ENCODE measurements at places on chromosomes 5 and 9.

- DNase-seq = peak; percentile 11
Measured at GRCh38 chr9:94802793-94803192, 76.3 kb downstream of the AOPEP start.

GRCh38 chr5:138936-139335 lies 47.0 kb downstream of the PLEKHG4B start:
- no peak for DNase-seq

DNA sequence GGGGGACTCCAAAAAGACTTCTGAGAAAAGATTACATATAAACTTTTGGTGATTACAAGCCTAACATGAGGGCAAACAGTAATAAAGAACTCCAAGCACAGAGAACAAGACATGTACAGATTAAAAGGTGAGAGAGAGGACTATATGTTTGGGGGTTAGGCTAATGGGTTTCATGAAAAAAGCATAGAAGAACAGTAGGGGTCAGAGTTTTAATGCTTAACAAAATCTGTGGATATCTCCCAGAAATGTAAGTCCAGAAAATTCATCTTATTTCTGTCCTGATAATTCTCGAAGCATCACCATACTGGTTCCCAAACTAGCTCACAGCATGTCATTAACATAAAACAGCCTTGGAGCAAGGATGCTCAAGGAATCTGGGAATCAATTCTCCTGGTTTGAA lies 137.2 kb downstream of the ARRDC3 start:
- no peak for DNase-seq

- no peak for DNase-seq
Measured at GRCh38 chr5:160188141-160189015, 40.9 kb upstream of the FABP6 start.

DNA sequence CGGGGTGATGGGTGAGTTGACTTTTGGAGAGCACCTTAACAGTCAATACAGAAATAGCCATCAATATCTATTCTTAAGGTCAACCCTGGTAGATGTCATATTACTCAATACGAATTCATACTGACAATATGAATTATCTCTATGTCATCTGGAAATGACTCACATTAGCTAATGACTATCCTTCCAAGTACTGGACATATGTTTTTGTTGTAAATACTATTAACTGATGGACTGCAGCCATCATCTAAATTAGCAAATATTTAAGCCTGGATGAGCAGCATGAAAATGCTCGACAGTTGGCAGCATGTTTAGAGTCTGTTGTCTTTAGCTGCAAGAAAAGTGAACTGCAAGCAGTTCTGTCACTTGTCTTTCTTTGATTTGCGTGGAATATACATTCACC lies 19.6 kb upstream of the ISOC1 start:
- DNase-seq = no peak

DNA sequence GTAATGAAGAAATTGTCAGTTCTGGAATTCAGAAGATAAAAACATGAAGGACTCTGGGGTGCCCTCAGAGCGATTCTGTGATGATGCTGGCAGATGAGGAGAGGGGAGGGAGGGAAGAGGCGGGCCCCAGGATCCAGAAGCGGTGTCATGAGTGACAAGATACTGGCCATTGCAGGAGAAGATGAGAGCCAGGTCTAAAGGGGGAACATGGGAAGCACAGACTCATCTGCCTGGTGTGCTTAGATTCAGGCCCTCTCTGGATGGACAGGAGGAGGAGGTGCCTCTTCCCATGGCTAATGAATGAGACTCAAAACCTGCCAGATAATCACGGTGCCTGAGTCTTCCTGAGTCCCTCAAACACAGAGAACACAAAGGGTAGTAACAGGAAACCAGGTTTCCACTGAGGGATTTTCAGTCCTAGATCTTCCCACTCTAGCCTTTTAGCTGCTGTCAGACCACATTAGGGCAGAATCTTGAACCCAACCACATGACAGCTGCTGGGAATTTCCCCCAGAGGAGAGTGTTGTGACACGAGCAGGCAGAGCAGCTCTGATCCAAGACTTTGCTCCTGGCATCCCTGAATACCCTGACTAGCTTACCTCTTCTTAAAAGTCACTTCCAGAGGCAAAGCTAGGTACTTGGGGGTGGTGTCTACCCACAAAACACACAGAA lies 28.2 kb upstream of the HSPA9 start:
- DNase-seq = no peak

DNA sequence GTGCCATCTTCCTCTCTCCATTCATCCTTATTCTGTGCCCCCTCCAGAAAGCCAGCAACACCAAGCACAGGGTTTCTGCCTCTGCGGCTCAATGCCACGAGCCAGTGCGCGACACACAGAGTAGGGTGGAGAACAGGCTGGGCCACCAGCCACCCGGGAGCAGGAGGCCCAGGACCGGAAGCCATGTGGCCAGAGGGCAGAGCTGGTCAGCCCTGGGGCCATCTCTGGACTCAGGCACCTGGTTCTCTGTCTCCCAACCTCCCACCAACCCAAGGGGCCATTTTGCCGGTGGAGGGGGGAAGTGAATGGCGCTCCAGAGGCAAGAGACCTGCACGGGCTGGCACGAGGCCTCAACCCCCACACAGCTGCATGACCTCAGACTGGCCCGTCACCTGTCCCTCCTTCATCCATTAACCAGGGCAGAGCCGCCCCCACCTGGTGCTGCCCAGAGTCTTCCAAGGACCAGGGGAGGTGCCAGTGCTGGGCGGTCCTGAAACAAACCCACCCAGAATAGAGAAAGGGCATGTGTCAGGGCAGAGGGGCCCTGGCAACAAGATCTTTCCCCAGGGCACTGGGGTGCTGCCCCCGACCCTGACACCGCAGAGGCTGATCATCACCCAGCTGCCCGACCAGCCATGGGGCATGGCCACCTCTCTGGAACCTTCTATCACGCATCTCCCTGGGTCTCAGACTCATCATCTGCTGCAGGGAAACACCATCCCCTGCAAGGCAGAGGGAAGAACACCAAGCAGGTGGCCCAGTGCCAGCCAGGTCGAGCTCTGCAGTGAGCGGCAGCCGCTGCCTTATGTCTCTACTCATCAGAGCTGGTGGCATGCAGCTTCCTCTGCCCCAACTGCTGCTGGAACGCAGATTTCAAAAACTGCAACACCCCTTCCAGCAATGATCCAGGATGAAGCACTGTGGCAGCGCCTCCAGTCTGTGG lies 11.9 kb downstream of the VAV2 start:
- no peak for DNase-seq

- peak; percentile 29 for DNase-seq
Measured at GRCh38 chr9:91711755-91712601, 238.1 kb downstream of the ROR2 start.
